ENCODE measurements at places on chromosomes 3 and 15.
A peak's percentile ranks its signal among the peaks of the same experiment; 100 is the strongest.

- no peak for DNase-seq
These were observed 68.6 kb downstream of the ABHD5 start for GRCh38 chr3:43759297-43759782.

- no peak for DNase-seq
These were observed 439.0 kb upstream of the GOLIM4 start for GRCh38 chr3:168534761-168535160.

- no peak for DNase-seq
These were observed 110.8 kb upstream of the CADPS start for GRCh38 chr3:62986061-62986460.

DNA sequence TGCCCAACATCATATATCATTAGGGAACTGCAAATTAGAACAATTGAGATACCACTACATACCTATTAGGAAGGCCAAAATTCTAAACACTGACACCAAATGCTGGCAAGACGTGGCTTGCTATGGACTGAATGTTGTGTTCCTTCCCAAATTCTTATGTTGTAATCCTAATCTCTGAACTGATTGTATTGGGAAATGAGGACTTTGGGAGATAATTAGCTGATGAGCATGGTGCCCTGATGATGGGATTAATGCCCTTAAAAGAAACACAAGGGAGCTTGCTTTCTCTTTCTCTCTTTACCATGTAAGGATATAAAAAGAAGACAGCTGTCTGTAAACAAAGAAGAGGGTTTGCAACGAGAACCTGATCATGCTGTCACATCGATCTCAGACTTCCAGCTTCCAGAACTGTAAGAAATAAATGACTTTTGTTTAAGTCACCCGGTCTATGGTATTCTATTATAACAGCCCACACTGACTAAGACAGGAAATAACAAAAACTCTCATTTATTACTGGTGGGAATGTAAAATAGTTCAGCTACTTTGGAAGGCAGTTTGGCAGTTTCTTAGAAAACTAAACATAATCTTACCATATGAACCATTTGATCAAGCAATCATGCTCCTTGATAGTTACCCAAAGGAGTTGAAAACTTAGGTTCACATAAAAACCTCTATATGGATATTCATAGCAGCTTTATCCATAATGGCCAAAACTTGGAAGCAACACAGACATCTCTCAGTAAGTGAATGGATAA lies 458.3 kb upstream of the CBLB start:
- peak; percentile 46 for DNase-seq

DNA sequence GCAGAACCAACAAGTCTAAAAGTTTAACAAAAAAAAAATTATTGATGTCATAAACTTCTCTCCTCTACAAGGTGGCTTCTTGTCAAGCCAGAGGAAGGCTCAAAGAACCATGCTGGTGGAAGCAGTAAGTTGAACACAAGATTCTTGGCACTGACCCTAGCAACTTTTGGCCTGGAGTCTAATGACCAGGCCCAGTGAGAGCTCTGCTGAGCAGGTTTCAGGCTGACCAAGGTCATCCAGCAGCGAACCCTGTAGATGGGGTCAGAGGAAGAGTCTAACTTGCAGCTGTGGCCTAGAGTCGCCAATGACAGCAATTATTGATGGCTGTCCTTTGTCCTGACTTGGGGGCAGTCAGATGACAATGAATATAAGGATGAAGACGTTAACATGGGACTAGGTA lies 43.1 kb upstream of the PDZRN3 start:
- no peak for DNase-seq

DNA sequence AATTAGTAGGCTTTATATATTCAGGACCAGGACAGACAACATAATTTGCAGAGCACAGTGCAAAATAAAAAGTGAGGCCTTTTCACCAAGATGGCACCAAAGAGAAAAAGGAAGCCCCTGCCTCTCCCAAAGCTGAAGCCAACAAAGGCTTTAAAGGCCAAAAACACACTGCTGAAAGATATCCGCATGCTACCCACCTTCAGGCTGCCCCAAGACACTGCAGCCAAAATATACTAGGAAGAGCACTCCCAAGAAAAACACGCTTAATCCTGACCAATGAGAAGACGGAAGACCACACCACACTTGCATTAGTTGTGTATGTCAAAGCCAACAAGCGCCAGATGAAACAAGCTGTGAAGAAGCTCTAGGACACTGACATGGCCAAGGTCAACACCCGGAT lies 38.0 kb downstream of the PIK3CB start:
- no peak for DNase-seq

DNA sequence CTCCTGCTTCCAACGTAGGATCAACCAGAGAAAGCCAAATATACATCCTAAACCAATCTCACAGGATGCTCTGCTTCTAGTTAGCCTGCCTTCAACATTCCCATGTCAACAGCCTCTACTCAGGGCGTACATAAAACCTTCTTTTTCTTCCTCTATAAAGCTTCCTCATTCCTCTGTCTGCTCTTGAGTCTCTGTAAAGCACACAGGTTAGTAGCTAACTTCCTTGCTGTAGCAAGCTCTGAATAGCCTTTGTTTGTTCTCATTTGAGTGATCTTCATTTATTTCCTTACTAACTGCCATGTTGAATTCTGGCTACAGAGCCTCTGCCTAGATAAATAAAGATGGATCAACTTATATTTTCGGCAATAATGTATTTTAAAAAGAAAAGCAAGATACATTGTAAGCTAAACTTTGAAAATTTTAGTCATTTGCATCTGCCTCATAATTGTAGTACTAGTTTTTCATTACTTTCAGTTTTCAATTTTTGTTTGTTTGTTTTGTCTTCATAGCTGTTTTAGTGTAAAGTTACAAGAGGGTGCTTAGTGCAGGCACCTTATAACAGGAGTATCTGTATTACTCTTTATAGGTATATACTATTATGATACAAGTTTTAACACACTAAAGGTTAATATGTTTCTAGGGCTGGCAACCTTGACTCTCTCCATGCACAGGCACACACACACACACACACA lies 498.2 kb downstream of the PYDC2 start:
- no peak for DNase-seq

DNA sequence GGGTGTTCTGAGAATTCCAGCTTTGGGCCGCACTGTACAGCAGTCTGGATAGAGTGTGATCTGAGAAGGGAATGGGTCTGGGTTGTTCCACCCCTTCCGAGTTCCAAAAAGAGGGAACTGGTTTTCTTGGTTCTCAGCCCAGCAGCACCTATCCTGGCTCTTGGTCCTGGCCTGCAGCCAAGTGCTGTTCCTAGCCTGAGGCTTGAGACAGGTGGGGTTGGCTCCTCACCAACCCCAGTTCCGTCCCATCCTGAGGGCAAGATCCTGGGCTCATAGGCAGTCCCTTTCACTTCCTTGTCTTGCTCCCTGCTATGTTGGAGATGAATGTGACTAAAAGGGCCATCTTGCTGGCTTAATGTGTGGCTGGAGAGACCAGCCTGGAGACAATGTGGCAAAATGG lies 15.2 kb downstream of the IVD start:
- peak; percentile 51 for DNase-seq

DNA sequence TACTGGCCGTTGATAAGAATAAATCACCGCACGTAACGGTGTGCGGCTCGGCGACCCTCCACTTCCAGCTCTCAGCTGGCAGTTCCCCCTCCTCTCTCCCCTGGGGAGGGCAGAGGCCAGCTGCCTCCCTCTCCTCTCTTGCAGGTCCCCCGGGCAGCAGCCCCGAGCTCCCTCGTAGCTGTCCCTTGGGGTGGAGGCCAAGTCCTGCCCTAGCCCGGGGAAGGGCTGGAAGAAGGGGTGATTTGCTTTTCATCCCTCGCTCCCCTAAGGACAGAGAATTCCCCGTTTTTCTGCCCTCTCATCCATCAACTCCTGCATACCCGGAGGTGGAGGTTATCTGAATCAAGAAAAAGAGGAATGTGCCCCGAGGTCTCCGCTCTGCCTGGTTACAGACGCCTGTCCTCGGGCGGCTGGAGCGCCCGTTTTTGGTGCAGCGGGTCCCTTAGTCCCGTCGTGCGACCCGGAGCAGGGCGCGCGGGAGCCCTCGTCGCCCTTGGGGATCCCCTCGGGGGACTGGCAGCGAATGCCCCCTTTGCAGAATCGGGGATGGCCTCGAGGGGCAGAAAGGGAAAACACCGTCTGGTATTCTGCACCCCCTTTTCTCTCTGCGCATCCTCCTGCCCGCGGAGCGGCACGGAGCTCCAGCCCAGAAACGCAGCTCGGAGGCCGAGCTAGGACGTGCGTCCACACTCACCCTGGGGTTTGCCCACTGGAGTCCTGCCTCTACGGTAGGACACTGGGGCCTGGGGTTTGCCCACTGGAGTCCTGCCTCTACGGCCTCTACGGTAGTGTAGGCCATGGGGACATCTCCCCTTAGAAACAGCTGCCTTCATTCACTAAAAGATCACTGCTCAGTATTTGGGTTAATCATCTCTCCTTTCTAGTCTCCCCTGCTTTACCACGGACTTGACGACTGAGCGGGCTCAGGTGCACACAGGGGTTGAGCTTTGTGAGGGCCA lies 2.2 kb downstream of the PTPRG start:
- no peak for DNase-seq

DNA sequence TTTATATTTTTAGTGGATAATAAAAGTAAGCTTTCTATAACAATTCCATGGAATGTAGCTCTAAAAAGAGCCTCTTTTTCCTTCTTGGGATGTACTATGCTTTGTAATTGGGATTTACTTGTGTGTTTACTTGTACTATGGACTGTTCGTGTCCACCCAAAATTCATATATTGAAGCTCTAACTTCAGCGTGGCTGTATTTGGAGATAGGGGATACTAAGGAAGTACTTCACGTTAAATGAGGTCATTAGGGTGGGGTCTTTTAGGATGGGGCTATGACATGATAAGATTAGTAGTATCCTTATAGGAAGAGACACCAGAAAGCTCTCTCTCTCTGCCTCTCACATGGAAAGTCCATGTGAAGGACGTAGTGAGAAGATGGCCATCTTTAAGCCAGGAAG lies 64.9 kb downstream of the P3H2 start:
- no peak for DNase-seq

DNA sequence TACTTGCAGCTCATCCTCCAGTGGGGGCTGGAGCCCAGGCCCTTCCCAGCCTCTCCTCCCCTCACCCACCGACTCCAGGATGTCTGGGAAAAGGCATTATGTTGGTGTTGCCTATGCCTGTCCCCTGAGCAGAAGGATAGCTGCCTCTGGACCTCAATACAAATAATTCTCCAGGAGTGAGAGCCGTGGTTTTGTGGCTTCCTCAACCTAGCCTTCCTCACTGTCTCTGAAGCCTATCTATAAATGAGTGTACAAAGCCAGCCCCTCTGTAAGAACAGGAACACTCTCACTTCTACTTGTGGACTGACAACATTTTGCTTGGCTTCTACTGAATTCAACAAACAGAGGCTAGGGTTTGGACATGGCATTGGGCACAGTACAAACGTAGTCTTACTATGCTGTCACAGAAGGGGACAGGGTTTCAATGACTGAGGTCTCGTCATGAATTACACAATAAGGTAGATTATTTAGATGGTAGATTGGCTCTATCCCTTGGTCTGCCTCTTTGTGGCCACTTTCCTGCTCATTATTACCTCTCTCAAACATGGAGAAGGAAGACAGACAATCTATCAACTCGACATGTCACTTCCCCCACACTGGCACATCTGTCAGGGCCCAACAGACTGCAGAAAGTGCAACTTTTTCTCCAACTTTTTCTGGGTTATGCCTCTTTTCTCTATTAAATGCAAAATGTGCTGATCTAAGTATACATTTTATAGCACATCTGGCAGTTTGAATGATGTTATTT lies 82.8 kb upstream of the MEX3B start:
- DNase-seq = no peak

DNA sequence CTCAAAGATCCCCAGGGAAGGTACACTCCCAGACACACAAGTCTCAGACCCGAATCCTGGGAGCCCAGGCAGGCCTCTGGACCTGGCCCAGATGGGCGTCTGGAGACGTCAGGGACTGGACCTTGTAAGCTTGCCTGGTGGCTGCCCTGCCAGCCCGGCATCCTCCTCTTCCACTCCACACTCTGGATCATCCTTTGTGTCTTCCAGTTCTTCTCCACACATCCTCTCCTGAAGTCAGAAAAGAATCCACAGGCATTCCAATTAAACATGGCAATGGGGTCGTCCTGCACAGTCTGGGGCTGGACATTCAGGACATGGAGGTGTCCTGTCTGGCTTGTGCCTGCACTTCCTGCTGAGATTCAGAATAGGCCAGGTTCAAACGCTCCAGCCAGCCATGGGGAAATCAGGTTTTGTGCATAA lies 208.8 kb upstream of the IGF1R start:
- no peak for DNase-seq

DNA sequence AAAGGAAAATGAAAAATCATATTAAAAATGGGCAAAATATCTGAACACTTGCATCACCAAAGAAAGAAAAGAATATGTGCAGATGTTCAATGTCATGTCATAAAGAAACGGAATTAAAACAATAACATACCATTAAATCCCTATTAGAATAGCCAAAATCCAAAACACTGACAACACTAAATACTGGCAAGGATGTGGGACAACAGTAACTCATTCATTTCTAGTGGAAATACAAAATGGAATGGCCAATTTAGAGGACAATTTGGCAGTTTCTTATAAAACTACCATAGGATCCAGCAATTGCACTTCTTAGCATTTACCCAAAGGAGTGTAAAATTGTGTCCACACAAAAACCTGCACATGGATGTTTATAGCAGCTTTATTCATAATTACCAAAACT lies 542.5 kb upstream of the UBE2E2 start:
- DNase-seq = no peak

GRCh38 chr3:4894891-4895530 lies 84.2 kb upstream of the BHLHE40 start:
- DNase-seq = no peak

GRCh38 chr15:85499371-85499887 lies 119.0 kb downstream of the AKAP13 start:
- no peak for DNase-seq

DNA sequence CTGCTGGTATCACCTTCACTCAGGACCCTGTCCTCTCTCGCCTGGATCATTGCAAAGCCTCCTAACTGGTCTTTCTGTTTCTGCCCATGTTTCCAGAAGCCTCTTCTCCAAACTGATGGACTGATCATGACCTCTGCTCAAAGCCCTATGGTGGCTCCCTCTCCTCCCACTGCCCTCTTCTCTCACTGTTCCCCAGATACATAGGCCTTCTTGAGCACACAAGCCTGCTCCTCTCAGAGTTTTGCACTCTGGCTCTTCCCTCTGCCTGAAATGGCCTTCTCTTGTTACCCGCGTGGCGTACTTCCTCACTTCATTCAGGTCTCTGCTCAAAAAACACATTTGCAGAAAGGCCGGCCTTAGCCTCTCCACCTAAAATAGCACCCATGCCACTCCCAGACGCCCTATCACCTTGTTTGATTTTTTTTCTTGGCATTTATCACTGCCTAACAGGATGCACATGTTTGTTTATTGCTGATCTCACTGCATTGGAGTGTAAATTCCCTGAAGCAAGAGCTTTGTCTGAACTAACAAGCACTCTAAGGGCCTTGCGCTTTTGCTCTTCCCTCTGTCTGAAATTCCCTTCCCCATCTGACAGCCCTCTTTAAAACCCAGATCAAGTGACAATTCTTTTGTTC lies 1.4 kb upstream of the ETFA start:
- no peak for DNase-seq

GRCh38 chr3:125055913-125056745 lies at the start of gene HEG1:
HEG1 (minus strand) TSS chr3:125055997; CDS start chr3:125055890, 107 bp downstream.
- peak; percentile 74 for DNase-seq
